Stimulated activated CD4-positive, alpha-beta T cell treated with anti-CD3 and anti-CD28 coated beads, Interleukin-1b, Interleukin-23, amount 100 ng/mL, for 24 hours (primary cell): ENCODE measurements at places on chromosomes 2 and 18.

DNA sequence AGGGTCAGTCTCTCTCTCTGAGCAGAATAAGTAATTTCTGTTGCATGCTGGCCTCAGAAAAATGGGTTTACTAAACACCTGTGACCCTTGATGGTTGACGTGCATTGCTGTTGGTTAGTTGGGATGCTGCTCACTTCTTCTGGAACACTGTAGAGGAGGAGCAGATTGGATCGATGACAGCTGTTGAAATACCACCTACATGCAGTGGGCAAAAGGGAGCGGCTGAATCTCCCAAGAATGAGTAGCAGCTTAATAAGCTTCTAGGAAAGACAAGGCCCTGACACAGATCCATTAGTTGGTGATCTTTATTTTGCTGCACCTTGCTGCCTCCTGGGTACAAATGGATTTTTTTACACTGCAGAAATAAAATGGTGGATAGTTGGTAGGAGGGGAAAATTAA lies 43.2 kb downstream of the KDM3A start:
- DNase-seq, result no peak

- no peak for DNase-seq
Observed at GRCh38 chr2:118925981-118926380, 16.0 kb upstream of the MARCO start.

DNA sequence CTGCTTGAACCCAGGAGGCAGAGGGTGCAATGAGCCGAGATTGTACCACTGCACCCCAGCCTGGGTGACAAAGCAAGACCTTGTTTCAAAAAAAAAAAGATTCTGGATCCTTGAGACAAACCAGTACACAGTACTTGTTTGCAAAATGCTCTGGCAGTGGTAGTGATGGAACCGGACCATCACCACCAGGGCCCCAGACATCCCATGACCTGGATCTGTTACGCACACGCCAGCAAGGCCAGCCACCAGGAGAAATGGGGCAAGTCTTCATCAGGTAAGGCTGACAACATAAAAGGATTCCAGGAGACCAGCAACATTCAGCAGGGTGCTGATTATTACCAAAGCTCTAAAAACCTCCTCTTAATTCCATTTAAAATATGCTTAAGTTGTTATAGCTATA lies 35.5 kb downstream of the TBC1D8 start:
- no peak for DNase-seq

- no peak for DNase-seq
Observed at GRCh38 chr2:196851088-196851487, 41.9 kb upstream of the C2orf66 start.

DNA sequence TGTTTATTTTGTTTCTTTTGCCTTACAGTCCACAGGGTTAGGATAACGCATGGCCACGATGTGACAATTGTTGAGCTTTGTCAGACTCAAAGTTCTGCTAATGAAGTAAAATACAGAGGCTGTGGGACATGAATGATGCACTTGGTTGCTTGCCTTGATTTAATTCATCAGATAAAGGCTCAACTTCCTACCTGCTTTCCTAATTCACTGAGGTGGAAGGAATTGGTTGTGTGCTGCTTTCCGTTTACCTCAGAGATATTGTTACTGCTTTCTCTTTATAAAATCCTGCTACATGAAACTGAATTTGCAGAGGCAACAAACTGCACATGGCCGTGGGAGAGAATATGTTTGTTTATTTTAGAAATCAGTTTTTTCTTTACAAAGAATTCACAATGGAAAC lies 6.6 kb downstream of the RIT2 start:
- no peak for DNase-seq

DNA sequence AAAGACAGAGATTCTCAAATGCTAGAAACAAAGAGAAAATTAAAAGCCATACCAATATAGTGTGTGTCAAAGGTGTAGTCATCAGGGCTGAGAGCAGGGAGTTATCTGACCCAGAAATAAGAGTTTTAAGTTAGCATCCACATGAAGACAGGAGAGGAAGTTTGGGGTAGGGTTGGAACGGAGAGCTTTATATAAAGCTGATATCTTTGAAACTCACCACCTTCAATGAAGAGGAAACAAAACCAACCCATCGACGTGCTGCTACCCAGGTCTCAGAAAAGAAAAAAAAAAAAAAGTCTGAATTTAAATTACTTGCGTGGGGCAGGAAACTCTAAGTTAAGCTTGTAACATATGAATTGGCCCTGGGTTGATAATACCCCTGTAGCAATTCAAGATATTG lies 42.4 kb downstream of the ARL4C start:
- DNase-seq, result no peak

DNA sequence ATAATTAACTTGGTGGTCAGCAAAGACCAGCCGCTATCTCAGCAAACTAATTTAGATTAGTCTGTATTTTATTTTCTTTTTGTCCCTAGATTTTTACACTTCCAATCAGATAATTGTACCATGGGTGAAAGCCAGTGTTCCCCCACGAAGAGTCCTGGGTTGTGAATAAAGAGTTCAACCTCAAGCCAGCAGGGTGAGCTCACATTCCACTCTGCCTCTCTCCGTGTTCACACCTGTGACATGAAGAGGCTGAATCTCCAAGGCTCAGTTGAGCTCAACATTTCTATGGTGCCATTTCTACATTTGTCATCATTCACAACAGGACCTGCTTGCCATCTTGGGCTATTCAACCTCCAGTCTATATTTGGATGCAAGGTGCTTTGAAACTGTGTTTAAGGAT lies 771.5 kb downstream of the GALR1 start:
- no peak for DNase-seq

GRCh38 chr18:45399643-45400042 lies 215.6 kb upstream of the SLC14A2 start:
- no peak for DNase-seq

- no peak for DNase-seq
Observed at GRCh38 chr2:105768961-105769452, 24.3 kb downstream of the NCK2 start.

DNA sequence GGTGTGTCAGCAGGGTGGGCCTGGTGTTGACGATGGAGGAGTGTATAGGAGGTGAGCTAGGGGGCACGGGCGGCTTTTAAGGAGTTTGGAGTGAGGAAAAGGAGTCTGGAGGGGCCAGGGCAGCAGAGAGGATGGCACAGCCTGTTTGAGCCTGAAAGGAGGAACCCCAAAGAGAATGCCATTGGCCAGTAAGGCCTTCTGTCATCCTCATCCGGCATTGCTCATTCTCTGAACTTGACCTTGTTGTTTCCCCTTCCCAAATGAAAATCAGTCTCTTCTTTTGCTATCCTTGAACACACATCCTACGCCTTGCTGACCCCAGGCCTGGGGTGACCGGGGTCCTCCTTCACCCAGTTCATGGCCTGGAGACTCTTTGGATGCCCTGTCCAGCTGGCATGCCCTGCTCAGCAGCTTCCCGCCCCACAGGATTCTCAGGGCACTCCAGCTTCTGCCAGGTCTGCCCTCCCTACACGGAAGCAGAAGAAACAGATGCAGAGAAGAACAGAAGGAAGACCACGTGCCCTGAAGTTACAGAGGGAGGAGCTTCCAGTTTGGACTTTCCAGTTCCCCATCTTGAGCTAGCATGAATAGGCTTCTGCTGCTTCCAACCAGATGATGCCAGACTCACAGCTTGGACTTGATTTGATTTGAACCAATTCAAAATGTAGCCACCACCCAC lies 20.5 kb upstream of the KIF3C start:
- DNase-seq, result no peak

DNA sequence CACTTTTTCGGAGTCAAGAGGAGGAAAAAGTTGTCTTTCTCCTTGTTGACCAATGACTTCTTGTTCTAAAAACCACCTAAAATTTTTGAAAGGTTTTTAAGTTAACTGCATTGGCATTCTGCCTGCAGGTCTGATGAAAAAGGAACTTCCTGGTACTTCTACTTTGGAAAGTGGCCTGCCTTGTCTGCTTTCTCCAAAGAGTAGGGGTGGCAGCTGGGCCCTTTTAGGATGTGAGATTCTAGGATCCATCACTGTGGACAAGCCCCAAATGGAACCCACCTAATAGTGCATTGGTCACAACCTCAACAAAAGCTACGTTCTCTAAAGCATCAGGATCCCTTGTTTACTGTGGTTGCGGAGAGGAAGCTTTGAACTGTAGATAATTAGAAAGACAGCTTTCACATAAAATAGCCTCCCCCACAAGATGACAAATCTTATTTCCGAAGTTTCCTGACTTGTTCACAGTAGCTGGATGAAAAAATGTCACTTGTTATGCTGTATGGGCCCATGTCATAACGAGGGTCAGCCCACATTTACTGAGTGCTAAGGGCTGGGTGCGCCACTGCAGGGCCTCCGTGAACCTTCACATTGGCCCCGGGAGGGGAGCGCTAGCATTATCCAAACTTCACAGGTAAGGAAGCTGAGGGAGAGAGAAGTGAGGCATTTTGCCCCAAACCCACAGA lies 17.4 kb downstream of the ASPRV1 start:
- DNase-seq, result no peak

DNA sequence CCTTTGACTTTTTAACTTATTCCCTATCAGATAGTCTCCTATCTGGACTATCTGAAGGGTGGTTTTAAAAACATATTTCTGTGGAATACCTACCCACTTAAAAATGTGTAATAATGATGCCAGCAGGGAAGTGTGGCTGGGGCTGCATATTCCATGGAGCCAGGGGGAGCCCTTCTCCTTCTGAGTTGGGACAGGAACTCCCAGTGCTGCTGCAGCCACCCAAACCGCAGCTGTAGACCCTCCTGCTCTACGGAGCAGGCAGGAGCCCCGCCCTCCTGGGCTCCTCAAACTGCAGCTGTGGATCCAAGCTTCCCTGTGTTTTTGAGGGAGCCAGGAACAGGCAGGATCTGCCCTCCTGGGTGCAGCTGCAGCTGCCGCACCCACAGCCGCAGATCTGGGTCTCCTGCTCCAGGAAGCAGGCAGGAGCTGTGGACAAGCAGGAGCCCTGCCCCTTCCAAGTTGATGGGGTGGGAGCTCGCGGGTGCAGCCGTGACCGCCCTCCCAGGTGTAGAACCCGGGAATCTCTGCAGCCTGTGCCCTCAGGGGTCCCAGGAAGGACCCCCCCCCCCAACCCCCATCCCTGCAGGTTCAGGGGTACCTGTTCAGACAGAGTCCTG lies 57.8 kb downstream of the PDK1 start:
- DNase-seq, result no peak

GRCh38 chr18:62839874-62840713 lies 124.8 kb downstream of the PHLPP1 start:
- no peak for DNase-seq

DNA sequence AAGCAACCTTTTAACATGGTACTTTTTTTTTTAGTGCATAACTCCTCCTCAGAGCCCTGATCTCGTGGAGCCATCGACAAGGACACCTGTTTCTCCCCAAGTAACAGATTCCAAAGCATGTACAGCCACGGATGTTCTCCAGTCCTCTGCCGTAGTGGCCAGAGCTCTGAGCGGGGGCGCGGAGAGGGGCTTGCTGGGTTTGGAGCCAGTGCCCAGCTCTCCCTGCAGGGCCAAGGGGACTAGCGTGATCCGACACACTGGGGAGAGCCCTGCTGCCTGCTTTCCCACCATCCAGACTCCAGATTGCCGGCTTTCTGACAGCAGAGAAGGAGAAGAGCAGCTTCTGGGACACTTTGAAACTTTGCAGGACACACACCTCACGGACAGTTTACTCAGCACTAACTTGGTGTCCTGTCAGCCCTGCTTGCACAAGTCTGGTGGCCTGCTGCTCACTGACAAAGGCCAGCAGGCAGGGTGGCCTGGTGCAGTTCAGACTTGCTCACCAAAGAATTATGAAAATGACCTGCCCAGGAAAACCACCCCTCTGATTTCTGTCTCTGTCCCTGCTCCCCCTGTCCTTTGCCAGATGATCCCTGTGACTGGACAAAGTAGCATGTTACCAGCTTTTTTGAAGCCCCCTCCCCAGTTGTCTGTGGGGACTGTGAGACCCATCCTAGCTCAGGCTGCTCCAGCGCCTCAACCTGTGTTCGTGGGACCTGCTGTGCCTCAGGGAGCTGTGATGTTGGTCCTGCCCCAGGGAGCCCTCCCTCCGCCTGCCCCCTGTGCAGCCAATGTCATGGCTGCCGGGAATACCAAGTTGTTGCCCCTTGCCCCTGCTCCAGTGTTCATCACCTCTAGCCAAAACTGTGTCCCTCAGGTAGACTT lies 4.5 kb downstream of the KLF11 start:
- no peak for DNase-seq

GRCh38 chr2:70626254-70626990 lies 72.8 kb upstream of the TGFA start:
- no peak for DNase-seq

- no peak for DNase-seq
Observed at GRCh38 chr18:61057443-61057842, 275.8 kb upstream of the CDH20 start.

- no peak for DNase-seq
Observed at GRCh38 chr2:13714466-13714865, 918.1 kb upstream of the LRATD1 start.

DNA sequence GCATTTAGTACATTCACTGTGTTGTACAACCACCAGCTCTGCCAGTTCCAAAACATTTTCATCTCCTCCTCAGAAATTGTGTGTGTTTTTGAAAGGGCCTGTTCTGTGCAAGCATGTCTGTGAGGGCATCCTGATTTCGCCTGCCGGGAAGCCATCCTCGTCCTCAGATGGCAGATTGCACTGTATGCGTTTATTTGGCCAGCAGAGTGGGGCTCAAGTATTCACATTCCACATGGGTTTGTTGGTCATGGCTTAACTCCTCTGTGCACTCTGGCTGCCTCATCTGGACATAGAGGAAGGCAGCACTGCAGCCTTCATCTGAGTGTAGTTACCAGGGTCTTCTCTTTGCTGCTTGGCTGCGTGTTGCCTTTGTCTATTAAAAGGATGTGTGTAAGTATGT lies 85.0 kb downstream of the TMEM247 start:
- no peak for DNase-seq

GRCh38 chr2:149122516-149122915 lies 84.0 kb downstream of the LYPD6B start:
- no peak for DNase-seq
